Endothelial cell of umbilical vein (primary cell): ENCODE measurements at places on chromosomes 4 and X. TPM values are rescaled to one million over a fixed set of nuclear protein-coding genes. Genes with fewer than 3 reads are reported as not detected.
A peak's percentile ranks its signal among the peaks of the same experiment; 100 is the strongest.

The DOK7 gene
- not detected in 2 replicates for polyA plus RNA-seq

DNA sequence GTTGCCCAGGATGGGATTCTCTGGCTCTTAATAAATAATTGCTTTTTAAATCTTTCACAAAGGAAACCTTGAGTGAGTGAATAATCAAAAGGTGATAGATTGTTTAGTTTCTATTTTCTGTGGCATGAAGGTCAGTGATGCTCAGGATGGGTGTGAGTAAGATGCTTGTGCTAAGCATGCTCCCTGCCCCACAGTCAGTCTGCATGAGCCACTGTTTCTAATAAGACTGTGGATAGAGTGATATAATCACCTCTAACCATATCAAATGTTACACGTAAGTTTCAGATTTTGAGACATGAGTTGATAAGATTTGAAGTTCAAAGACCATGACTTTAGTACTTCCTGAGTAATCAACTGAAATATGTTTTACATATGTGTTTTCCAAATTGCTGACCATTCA, 2.7 kb upstream of the GAGE10 start:
- no peak for DNase-seq

DNA sequence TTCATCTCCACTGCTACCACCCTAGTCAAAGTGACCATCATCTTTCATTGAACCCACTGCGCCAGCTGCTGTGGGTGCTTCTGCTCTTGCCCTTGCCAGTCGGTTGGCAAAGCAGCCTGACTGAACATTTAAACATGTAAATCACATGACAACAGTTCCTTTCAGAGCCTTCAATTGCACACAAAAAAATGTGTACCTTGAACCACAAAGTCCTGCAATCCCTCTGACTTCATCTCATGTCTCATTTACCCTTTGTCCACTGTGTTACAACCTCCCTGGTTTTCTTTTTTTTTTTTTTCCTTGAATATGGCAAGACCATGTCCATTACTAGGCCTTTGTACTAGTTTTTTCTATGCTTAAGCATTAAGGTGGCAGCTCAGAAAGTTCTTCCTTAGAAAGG, 183.5 kb downstream of the GBA3 start:
- DNase-seq = no peak

The RNF175 gene
- not detected in 2 replicates for polyA plus RNA-seq

The CXXC4 gene
- not detected in 2 replicates for polyA plus RNA-seq

DNA sequence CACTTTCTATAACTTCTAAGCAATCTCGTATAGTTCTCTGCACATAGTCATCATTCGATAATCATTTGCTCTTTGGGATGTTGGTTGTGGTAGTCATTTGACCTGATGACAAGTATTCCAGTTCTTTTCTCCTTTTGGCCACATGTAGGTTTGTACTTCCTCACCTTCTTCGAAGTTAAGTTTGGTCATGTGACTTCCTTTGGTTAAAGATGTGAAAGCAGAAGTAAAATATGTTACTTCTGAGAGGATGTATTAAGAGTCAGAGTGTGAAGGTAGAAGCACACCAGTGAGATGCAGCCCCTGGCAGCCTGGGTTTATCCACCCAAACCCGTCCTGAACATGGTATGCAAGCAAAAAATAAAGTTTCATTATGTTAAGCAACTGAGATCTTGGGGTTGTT, 48.9 kb upstream of the ZNF518B start:
- no peak for DNase-seq

DNA sequence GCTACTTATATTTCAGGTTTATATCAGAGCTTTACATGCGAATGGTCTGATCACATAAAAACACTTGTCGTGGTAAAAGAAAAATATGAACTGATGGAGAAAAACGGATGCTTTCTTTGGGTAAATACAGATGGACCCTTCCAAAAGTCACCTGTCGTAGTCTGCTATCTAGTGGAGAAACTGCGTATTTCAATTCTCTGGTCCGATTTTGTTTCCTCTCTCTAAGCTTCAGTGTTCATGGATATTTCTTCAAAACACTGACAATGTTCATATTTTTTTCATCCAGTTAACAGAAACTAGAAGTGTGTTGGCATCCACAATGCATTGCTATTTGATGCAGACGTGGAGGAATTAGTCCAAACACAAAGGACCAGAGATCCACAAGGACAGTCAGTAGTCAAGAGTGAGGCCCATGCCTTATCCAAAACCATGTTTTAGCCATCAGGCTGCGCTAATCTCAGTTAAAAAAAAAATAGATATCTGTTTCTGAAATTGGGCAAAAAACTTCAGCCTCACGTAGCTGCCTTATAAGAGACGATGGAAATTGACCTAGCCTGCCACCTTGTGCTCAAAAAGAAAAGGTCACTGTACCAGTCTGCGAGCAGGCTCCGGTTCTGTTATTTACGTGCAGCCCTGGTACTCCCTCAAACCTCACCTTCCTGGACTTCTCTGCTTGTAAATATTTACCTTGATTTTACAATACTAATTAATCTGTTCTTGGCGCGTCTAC, 16.0 kb downstream of the MEPE start:
- DNase-seq = peak; percentile 55

DNA sequence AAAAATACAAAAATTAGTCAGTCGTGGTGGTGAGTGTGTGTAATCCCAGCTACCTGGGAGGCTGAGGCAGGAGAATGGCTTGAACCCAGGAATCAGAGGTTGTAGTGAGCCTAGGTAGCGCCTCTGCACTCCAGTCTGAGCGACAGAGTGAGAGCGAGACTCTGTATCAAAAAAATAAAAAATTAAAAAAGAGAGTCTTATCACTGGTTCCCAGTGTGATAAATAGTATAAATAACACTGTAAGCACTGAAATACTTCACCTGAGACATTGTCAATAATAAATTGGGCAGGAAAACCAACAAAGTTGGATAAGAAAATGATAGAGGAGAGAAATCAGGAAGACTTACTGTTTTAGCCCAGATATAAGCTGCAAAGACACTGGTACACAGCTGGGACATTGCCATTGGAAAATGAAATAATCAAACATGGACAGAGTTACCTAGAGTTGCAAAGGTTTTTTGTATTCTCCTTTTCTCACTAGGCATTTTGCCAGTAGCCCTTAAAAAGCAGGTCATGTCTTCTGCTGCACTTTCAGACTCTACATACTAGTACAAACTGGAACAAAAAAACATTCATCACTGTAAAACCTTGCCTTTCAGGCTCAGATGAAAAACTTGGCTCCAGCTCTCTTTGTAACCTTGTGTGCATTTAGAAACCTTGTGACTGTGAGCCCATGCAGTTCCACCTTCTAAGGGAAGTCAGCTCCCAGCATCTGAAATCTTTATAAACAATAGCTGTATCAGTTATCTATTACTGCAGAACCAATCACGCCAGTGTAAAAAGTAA, 55.0 kb upstream of the PPP1R2C start:
- DNase-seq = peak; percentile 5

The CD40LG gene
- not detected in 2 replicates for polyA plus RNA-seq
